Activated CD4-positive, alpha-beta T cell treated with anti-CD3 and anti-CD28 coated beads, Interleukin-2, amount 50 U/mL, for 48 hours (primary cell): ENCODE measurements at places on chromosomes 7 and 10.

GRCh38 chr7:123974326-123974908, 49.4 kb downstream of the SPAM1 start:
- DNase-seq = no peak

DNA sequence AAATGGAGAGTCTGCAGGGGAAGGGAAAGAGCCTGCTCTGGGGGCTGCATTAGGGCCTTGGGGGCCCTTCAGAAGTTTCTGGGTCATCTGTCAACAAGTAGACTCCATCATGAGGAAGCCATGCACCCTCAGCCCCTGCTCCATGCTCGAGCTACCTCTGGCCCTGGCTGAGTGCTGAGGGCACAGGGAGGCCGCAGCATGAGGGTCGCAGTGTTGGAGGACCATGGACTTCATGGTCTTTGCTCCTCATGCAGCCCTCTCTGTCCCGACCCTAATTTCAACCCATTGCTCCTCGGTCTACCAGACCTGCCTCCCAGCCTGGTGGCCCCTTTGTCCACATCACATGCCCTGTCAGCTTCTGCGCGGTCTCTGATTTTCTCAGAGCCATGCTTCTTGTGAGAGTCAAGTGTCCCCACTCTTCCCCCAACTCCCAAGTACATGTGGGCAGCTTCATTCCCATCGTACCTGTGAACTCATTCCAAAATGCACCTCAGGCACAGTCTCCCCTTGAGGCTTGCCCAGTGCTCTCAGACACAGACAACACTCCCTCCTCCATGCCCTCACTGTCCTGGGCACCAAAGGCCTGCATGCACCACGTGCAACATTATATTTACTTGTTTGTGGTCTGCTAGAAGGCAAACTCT, 14.7 kb downstream of the ZNF488 start:
- no peak for DNase-seq

GRCh38 chr7:136308230-136308629, 331.1 kb upstream of the MTPN start:
- no peak for DNase-seq

- DNase-seq = no peak
Observed at GRCh38 chr10:30459283-30459682, 25.3 kb downstream of the MAP3K8 start.

- DNase-seq = no peak
Observed at GRCh38 chr10:654647-654996, 34.8 kb downstream of the DIP2C start.

DNA sequence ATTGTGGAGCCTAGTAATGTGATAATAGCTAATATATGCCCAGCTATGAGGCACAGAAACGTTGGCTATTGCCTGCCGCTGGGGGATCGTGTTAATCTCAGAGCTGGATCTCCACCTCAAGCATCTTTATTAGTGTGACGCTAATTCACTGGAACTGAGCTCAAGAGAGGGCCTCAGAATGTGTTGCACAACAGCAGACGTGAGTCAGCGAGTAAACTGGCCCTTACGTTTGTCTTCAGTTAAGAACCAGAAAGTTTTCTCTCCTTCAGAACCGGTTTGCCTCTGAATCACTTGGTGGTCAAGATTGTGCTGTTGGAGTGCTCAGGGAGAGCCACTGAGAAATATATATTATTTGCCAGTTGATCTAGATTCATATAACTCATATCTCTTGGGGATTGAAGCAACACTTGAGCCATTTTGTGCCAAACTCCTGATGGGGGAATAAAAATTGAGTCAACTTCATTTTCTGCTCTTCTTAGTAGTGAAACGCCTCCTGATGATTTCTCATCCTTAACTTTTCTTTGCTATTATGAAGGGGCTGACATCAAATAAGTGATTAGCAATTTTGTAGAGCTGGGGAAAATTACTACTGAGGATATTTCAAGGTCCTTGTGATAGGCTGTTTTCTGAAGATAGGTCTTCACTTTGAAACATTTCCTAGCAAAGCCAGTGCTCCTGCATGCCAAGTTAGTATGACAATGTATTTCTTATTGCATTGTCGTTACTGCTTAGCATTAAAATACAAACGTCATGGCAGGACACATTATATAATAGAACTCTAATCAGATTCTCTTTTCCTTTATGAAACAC, 22.3 kb downstream of the BZW2 start:
- no peak for DNase-seq

- DNase-seq = no peak
Observed at GRCh38 chr10:123514996-123515395, 151.2 kb upstream of the GPR26 start.

- no peak for DNase-seq
Observed at GRCh38 chr10:28111712-28112111, 112.8 kb upstream of the ODAD2 start.

DNA sequence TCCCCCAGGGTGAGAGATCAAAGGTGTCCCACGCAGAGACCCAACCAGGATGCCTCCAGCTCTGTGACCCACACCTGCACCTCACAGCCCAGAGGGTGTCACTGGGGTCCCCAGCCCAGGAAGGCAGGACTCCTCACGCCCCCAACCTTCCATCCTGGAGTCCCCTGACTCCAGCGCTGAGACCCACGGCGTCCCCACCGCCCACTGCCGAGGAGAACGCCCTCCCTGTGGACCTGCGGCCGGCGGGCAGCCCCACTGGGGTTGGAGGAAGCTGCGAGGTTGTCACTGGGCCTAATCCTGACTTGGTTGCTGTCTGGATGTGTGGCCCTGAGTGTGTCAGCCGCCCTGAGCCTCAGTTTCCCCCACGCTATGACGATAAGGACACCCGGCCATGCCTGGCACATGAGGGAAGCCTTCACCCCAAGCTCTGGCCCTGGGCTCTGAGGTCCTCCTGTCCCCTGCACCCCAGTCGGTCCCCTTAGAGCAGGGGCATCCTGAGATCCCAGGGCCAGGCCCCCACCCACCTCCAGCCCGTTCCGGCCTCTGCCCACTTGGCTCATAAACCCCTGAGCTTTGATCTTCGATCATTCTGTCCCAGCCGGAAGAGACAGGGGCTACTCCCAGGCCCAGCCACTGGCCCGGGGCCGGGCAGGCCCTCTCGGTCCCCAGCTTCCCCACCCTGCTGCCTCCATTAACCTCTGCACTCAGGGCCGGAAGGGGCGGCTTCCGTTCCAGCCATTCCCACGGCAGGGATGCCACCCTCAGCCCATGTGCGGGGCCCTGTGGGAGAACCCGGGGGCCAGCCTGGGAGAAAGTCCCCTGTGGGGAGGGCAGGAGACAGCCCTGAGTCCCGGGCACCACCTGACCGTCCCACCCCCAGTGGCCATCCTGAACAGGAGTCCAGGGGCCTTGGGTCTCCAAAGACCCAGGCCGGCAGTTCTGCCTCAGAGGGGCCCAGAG, 113.2 kb downstream of the MICALL2 start:
- no peak for DNase-seq

- no peak for DNase-seq
Observed at GRCh38 chr10:131169146-131169545, 142.4 kb downstream of the TCERG1L start.

DNA sequence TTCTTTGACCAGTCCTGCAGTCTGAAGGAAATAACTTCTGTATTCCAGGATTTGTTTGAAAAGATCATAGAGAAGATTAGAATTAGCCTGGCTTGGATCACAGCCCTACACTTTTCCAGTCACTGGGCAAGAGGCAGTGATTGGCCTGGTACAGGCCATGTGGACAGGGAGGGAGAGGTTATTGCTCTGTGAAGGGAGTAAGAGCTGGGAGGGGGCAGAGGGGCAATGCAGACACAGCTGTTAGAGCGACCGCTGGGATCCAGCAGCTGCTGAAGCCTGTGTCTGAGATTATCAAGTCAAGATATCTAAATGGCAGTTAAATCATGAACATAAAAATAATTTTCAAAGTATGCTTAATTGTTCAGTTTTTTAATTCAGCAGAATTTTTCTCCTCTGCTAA, 257.3 kb downstream of the SDK1 start:
- no peak for DNase-seq

DNA sequence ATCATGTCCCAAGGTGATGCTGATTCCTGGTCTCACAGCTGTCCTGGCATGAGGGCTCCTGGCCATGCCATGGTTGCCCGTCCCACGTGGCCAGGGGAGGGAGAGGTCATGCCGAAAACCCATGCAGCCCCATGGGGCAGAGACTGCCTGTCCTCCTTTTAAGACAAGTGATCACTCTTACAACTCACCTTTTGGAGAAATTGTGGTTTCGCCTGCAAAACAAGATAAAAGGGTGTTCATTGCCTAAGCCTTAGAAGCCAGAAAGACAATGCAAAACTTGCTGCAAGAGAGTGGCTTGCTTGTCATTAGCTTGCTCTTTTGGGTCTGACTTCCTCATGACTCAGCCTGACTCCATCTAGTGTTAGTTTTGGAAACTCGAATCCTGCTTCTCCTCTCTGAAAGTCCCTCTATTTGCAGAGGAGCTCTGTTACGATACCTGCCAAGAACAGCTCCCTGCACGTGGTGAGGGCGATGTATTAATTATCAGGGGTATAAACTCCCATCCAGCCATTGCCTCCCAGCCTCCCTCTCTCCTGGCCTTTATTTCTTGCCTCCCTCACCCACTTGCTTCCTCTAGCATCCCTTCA, 26.7 kb downstream of the TMEM273 start:
- no peak for DNase-seq

- no peak for DNase-seq
Observed at GRCh38 chr10:50404021-50404773, 152.9 kb upstream of the ASAH2 start.

GRCh38 chr10:110093722-110094121, 85.9 kb downstream of the ADD3 start:
- DNase-seq = no peak

GRCh38 chr10:91197127-91197526, 23.3 kb upstream of the PCGF5 start:
- DNase-seq = no peak

GRCh38 chr10:95308389-95309302, 17.8 kb upstream of the PDLIM1 start:
- DNase-seq = no peak

DNA sequence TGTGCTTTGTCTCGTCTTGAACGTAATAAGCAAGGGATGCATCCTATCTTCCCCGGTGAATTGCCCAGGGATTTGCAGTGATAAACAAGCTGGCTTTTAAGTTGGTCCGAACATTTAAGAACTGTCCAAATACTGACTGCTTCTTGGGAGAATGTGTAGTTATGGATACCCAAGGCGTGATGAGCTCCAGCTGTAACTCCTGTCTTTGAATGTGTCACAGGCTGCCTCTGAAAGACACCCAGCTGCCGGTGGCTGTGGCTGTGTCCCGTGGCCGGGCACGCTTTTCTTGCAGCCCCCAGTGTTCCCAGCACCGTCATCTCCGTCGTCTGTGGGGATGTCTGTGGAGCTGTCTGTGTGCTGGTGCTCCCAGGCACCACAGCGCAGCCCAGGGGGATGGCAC, 118.1 kb downstream of the GLRX3 start:
- DNase-seq = no peak

- no peak for DNase-seq
Observed at GRCh38 chr10:91941426-91941825, 17.9 kb downstream of the BTAF1 start.

GRCh38 chr10:90462749-90463470, 394.9 kb downstream of the HTR7 start:
- DNase-seq = no peak

GRCh38 chr7:452226-452751, 67.4 kb downstream of the PDGFA start:
- no peak for DNase-seq

- no peak for DNase-seq
Observed at GRCh38 chr10:8403711-8404371, 349.4 kb downstream of the GATA3 start.

- DNase-seq = no peak
Observed at GRCh38 chr7:31811650-31812461, 124.8 kb downstream of the PPP1R17 start.

DNA sequence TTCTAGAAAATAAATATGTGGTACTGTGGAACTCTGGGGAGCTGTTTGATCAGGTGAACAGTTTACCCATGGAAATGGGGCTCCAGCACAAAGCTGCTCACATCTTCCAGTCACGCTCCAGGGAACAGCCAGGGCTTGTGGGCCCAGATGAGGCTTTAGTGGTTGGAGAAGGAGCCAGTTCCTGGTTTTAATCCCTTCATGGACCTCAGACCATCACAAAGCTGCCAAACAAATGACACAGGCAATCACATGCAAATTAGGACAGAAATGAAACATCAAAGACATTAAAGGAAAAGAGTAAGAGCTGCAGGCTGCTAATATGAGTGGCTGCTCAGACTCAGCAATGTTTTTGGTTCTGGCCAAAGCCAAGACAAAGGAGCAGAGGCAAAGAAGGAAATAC, 2.2 kb upstream of the ATP6V0E2 start:
- DNase-seq = no peak

- DNase-seq = no peak
Observed at GRCh38 chr7:101180130-101180755, at the start of gene NAT16. Gene NAT16, minus strand, starts transcription at chr7:101180293. Its CDS starts 5,486 bp downstream, at chr7:101174807.
